Activated CD8-positive, alpha-beta T cell treated with anti-CD3 and anti-CD28 coated beads, Interleukin-2, amount 10 ng/mL, durations not matched to agents 7 days and 5 days (primary cell): ENCODE measurements at places on chromosomes 3 and 15. TPM values are rescaled to one million over a fixed set of nuclear protein-coding genes. Genes with fewer than 3 reads are reported as not detected.

DNA sequence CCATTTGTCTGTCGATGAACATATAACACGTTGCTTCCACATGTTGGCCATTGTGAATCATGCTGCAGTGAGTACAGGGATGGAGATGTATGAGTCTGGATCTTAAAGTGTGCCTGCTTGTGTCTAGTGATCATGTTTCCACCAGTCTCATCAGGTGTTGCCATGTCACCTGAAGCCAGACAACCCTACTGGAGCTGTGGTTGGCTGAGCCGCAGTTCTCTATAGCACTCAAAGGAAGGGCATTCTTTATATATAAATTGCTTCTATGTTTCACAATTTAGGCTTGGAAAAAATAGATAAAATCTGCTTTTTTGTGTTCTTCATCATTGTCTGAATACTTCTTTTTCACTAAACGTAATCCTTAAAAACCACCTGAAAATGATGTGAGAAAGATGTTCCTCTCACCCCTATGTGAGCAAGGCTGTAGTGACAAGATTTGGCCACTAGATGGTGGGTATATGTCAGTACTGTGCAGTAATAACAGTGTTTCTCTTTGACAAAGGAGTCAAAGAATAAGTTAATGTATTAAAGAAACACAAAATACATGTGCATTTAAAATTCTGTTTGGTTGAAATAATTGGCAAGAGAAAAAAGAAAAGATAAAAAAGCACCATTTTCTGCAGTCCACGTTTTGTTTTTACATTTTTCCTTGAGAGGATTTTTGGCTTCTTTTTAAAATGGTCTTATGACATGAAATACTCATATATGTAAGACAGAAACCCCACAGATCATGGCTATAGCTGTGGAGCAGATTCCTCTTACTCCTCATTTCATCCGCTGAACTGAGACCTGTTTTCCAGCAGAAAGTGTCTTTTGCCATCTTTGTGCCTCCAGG, 394.5 kb upstream of the DPPA4 start:
- peak; percentile 72 for DNase-seq

Gene ANKRD34C
- not detected for total RNA-seq

DNA sequence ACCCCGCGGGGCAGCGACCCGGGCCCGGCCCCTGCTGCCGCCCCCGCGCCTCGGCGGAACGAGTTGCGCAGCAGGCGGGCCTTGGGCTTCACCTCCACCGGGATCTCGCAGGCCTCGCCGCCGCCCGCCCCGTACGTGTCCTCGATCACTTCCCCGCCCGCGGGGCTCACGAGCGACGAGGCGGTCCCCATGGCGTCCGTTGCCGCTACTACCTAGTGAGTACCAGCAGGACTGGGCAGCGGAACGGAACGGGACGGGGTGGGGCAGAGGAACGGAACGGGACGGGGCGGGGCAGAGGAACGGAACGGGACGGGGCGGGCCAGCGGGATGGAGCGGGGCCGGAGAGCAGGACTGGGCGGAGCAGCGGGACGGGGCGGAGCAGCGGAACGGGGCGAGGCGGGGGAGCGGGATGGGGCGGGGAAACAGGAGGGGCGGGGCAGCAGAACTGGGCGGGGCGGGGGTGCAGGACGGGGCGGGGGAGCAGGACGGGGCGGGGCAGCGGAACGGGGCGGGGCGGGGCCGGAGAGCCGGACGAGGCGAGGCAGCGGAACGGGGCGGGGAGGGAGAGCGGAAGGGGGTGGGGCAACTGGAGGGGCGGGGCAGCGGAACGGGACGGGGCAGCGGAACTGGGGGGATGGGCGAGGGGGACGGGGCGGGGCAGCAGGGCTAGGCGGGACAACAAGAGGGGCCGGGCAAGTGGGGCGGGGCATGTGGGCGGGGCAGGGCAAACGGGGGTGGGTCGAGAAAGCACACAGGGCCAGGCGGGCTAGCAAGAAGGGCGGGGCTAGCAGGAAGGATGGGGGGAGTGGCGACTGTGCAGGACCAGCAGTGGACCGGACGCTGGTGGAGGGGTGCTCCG, at the start of gene NPHP3:
TSS of gene NPHP3 (minus strand) at position 245 of the 859 bp plus-strand sequence. CDS start at position 191, 54 bp downstream.
- peak; percentile 97 for DNase-seq

Gene C3orf85
- not detected for total RNA-seq

GRCh38 chr3:36933540-36934296, 11.1 kb downstream of the TRANK1 start:
- DNase-seq: no peak

Gene TM2D3
- total RNA-seq: 36.8 TPM

- no peak for DNase-seq
These were observed 53.5 kb downstream of the MSL2 start for GRCh38 chr3:136142592-136142991.

DNA sequence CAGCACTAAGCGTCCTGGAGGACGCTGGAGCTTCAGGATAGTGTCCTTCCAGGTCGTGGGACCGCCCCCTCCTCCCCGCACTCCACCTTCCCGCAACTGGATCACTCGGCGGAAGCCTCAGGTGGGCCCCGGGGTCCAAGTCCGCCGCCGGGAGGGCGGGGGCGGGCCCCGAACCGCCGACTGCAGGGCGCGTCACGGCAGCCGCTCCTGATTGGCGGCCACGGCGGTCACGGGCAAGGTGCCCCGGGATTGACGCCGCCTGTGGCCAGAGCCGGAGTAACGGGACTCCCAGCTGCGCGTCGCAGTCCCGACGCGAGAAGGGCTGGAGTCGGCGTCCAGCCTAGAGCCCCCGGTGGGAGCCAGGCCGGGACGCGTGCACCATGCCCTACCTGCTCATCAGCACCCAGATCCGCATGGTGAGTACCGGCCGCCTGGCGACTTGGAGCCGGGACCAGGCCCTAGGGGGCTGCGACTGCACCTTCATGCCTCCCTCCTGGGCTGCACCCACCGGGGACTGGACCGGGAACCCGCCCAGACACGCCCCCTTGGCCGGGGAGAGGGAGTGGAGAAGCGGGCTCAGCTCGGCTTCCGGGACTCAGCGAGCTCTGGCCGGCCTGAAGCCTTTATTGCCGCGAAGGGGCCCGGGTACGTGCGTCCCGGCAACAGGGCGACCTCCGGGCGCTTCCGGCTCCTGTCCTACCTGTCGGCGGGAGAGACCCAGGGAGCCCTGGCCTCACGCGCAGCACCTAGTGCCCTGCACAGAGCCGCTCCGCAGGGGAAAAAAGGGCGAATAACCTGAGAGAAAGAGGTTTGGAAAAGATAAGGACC, at the start of gene GCHFR:
TSS of gene GCHFR (plus strand) at position 268 of the 828 bp plus-strand sequence. CDS start at position 381, 113 bp downstream.
- DNase-seq: peak; percentile 74

Gene FYCO1
- total RNA-seq: 16.6 TPM

DNA sequence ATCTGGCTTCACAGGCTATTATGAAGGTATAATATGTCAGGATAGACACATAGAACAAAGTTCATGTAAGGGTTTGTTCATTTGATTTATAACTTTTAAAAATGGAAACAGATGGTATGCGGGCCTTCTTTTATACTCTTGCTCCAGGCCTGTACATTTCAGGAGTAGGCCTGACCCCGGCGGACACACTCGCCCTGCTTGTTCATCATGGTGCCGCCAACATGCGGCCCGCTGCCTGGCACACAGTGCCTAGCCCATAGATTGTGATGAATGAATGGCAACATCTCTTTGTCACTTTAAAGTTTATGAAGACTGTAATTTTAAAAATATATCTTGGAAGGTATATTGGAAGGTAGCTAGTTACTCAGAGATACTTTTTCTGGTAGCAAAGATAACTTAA, 92.1 kb upstream of the BLM start:
- no peak for DNase-seq

Gene CLRN1
- total RNA-seq: not detected

GRCh38 chr3:119774444-119774843, 7.5 kb upstream of the NR1I2 start:
- DNase-seq: no peak

DNA sequence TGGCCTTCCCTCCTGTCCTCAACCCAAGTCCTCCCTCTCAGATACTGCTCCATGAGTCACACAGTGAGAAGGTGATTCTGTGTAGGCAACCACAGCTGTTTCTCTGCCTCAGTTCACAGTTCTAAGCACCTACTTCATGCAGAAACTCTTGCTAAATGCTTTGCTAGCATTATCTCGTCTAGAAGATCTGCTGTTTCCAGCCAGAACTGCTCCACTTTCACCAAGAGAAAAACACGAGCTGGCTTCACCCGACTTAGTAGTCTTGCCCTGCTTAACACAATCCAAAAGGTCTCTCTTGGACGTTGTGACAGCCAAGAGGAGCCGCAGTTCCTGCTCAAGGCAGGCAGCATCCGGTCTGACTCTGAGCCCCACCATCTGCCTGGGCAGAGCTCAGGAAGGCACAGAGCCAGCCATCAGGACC, 272.1 kb downstream of the UACA start:
- peak; percentile 49 for DNase-seq

DNA sequence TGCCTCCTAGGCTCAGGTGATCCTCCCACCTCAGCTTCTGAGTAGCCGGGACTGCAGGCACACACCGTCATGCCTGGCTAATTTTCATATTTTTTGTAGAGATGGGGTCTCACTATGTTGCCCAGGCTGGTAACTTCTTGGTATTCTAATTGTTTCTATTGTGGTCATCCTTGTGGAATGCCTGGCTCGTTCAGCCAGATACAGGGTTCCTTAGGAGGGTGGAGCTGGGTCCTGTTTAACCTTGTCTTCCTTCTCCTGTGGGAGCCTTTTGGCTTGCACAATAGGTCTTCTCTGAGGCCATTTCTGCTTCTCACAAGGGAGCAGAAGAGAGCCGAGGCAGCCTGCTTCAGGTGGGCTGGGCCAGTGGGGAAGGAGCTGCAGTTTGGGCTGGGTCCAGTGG, 15.7 kb downstream of the PLEKHO2 start:
- DNase-seq: no peak

- DNase-seq: no peak
These were observed 58.1 kb downstream of the TM4SF4 start for GRCh38 chr3:149532489-149533180.

Gene SEMA5B
- total RNA-seq: not detected

GRCh38 chr15:49900903-49901235, 218.2 kb downstream of the ATP8B4 start:
- no peak for DNase-seq

Gene NTRK3
- total RNA-seq: not detected

- no peak for DNase-seq
These were observed 235.8 kb upstream of the TMCO5A start for GRCh38 chr15:37698679-37699078.

GRCh38 chr15:39580485-39581241, at the start of gene THBS1:
TSS of gene THBS1 (plus strand) at chr15:39581079. CDS start at chr15:39581858, 779 bp downstream.
- peak; percentile 29 for DNase-seq

DNA sequence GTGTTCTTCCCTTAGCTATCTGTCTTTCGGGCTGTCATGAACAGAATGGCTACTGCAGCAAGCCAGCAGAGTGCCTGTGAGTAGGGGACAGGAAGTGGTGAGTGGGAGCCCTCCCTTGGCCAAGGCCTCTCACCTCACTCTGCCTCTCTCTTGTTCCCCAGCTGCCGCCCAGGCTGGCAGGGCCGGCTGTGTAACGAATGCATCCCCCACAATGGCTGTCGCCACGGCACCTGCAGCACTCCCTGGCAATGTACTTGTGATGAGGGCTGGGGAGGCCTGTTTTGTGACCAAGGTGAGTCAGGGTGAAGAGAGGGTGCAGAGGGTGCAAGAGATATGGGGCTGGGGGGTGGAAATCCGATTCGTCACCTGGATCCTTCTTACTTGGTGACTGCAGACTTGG, 3.0 kb downstream of the DLL4 start:
- DNase-seq: no peak

GRCh38 chr3:71031914-71032521, 551.5 kb downstream of the FOXP1 start:
- DNase-seq: no peak

DNA sequence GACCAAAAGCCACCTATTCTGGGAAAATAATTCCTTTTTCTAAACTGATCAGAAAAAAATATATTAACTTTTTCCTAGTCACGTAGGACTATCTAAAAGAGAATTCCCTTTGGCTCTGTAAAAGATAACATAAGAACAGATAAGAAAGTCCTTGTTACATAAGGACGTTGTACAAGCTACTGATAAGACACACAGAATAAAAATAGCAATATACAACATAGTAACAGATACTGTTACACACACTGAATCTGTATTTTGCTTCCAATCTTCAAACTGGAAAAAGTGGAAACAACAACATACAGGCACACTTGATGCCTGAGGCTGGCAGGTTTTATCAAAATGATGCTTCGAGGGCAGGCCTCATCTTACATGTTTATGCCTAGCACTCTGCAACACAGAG, 59.8 kb downstream of the SNX4 start:
- DNase-seq: no peak

DNA sequence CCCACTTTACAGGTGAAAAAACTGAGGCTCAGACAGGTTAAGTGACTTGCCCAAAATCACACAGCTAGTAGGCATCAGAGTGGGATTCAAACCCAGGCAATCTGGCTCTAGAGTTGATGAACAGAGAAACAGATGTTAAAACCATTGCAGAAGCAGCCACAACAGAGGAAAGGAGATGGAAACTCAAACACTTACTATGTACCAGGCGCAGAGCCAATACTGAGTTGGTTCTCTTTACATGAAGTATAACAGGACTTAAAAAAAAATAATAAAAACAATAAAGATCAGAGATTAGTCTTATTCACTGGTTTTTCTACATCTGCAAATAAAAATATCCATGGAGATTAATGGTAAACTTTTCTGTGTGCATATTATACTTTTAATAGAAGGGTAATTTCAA, 84.9 kb upstream of the SPATA12 start:
- DNase-seq: no peak

GRCh38 chr3:18030371-18030870, 288.0 kb upstream of the TBC1D5 start:
- DNase-seq: no peak

- no peak for DNase-seq
These were observed 62.9 kb downstream of the ADCY5 start for GRCh38 chr3:123385981-123386380.

DNA sequence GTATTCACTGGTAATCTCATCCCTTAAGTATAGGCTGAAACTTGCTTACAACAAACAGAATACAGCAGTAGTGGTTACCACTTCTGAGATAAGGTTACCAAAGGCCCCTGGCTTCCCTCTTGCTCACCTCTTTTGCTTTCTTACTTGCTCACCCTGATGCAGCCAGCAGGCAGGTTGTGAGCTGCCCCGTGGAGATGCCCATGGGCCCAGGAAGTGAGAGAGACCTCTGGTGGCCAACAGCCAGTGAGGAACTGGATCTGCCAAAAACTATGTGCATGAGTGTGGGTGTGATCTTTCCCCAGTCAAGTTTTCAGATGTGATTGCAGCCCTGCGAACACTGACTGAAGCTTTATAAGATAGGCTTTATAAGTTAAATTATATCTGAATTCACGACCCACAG, 48.7 kb downstream of the NMNAT3 start:
- peak; percentile 32 for DNase-seq

DNA sequence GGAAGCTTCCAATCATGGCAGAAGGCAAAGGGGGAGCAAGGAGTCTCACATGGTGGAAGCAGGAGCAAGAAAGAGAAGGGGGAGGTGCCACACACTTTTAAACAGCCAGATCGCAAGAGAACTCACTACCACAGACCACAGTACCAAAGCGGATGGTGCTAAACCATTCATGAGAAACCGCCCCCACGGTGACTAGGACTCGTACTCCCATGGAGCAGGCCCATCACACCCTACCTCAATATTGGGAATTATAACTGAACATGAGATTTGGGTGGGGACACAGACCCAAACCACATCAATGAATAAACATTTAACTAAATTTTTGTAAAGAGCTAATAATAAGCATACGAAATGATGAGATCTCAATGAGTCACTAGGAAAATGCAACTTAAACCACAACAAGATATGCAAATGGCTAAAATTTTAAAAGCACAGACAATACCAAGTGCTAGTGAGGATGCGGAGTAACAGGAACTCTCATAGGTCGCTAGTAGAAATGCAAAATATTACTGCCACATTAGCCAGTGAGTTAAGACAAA, 10.0 kb downstream of the MRPS25 start:
- peak; percentile 70 for DNase-seq

Gene SLC28A1
- not detected for total RNA-seq
